MCF 10A (cell line): ENCODE measurements at places on chromosomes 12 and 14.

DNA sequence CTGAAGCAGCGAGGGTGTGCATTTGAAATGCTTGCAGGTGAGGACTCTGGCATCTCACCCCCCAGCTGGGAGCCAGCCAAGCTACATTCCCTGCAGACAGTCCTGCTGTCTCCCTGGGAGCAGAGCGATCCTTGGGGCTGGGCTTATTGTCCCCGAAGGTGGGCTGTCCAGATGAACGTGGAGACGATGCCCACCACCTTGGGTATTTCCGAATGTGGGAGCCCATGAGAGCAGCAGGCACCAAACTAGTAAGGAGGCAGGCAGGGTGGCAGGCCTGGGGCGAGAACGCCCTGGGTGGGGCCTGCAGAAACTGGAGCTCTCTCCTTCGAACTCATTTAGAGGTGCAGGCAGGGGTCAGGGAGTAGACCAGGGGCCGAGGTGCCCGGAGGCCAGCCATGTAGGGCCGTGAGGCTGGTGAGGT is 18.5 kb downstream of the ZBTB42 start:
- no peak for DNase-seq

- DNase-seq: peak; percentile 74
These were observed 8.5 kb upstream of the SYNE3 start for GRCh38 chr14:95524706-95525512.

DNA sequence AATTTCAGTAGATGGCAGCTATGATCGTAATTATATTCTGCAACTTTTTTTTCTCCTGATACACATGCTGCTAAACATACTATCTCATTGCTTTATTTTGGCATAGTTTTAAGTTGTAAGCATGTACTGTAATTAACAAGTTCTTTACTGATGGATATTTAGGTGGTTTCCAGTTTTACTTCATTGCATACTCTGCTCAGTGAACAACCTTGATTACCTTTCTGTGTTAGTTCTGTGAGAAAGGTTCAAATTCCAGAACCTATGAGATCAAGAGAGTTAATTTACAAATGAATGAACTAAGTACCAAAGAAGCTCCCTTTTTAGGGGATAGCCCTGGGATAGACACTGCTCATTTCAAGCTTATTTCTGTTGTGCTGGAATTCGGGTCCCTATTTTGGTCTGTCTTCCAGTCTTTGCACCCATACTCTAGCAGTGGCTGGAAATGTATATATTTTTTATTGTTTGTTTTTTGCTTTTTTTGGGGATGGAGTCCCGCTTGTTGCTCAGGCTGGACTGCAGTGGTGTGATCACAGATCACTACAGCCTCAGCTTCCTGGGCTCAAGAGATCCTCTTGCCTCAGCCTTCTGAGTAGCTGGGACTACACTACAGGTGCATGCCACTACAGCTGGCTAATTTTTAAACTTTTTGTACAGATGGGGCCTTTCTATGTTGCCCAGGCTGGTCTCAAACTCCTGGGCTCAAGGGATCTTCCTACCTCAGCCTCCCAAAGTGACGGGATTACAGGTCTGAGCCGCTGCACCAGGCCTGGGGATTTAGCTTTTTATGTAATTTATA is 10.6 kb downstream of the PAPOLA start:
- DNase-seq: no peak

DNA sequence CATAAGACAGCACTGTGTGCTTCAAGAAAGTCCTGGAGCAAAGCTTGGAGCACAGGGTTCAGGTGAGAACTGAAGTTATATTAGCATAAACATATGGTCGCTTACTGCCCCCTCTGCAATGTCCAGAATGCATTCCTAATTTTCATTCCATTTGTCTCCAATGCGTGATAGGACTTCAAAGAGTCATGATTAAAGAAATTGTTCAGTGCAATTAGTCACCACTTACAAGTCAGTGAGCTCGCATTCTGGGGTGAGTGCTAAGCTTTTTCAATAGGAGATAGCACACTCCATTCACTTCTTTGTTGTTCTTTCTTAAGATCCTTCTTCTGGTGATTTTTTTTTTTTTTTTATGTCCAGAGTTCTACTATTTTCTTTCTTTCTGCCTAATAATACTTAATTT is 398.4 kb downstream of the SYT1 start:
- DNase-seq: peak; percentile 11

- peak; percentile 45 for DNase-seq
These were observed 1354.8 kb downstream of the LRFN5 start for GRCh38 chr14:42961509-42961908.

- DNase-seq: no peak
These were observed 635.8 kb upstream of the FOXG1 start for GRCh38 chr14:28130610-28131284.

DNA sequence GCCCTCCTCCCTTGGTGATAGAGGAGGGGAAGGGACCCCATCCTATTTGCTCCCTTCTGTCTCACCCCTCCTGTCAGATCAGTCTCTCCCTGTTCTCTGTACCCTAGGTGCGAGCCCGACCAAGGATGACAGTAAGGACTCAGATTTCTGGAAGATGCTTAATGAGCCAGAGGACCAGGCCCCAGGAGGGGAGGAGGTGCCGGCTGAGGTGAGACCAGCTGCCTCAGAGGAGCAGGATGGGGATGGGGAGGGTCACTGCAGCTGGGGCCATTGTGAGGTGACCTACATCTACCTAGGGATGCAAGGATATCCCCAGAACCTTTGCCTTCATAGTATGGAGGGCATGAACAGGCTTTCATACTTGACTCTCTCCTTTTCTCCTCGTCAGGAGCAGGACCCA is 22.2 kb downstream of the AGAP2 start:
- no peak for DNase-seq

DNA sequence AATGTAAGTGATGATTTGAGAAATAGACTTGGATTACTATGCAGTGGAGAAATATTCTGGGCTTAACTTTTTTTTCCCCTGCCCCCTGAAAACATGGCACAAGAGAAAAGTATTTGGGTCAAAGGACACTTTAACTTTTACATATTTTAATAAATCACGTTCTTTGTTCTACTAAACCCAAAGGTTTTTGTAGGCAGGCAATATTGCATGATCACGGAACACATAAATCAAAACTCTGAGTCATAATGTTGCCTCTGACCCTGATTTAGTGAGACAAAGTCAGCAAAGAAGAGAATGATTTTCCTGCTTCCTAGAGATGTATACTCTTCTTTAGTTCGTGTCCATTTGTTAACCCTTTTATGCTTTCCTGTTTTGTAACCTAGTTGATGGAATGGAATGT is 38.0 kb downstream of the ABCD2 start:
- peak; percentile 63 for DNase-seq

- no peak for DNase-seq
These were observed 5.1 kb downstream of the ANKRD9 start for GRCh38 chr14:102504328-102504999.

DNA sequence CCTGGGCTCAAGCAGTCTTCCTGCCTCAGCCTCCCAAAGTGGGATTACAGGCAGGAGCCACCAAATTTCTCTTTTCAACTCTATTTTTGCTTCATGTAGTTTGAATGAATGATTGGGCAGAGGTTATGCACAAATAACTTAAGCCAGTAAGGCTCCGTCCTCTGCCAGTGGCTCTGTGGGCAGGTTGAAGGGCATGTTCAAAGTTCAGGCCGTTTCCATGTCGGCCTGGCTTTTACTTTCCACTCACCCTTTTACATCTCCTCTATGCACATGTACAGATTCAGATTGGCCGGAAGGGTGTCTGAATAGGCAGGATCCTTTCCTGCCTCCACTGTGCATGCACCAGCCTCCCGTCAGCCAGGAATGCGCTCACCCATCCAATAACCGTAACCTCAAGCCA is 132.3 kb downstream of the EML1 start:
- no peak for DNase-seq

DNA sequence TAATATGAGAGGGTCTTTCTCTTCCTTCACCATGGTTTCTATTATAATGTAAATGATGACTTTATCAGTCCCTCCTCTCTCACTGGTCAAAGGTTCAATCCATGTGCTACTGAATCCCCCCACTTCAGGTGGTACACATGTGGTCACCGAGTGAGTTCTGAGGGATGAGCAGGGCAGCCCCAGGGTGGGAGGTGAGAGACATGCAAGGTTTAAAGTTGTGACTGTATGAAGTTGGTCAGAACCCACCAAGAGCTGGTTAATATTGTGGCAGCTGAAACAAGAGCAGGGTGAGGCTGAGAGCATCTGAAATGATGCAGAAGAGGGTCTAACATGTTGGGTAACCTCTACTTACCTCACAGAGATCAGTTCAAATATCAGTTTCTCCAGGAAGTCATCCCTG is 444.7 kb upstream of the FBXO33 start:
- DNase-seq: no peak

GRCh38 chr12:9604287-9604686 is 3.4 kb downstream of the KLRB1 start:
- DNase-seq: no peak

DNA sequence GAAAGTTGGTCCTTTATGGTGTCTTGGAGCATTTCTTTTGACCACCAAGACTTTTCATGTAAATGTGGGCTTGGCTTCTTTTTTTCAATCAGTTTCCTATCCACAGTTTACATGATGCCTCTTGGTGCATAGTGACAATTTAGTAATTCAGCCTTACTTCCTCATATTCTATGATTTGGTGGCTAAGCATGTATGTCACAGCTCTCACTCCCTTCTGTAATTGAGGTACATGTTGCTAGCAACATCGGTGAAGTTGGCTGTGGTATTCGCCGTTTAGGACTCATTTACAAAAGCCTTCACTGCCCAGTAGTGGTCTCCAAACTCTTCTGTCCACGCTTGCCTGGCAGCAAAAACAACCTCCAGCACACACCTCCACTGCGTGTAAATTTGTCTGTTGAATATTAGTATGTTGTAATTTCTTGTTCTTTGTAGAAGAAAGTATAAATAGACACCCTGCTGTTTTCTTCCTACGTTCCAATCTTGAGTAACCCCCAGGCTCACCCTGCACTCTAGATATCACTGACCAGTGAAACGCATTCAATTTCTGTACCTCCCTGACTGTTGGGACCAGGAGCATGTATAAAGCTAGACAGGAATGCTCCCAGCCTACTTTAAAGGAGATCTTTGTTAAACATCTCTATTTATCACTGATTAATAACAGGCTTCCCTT is 90.4 kb downstream of the PPP2R5C start:
- DNase-seq: no peak

- peak; percentile 79 for DNase-seq
These were observed at the start of the genes CPSF2 and NDUFB1 for GRCh38 chr14:92121670-92122350. Gene CPSF2, plus strand, starts transcription at chr14:92121969. Its CDS starts 9,016 bp downstream, at chr14:92130985. Gene NDUFB1, minus strand, starts transcription at chr14:92121706. Its CDS starts 4,069 bp downstream, at chr14:92117637.

DNA sequence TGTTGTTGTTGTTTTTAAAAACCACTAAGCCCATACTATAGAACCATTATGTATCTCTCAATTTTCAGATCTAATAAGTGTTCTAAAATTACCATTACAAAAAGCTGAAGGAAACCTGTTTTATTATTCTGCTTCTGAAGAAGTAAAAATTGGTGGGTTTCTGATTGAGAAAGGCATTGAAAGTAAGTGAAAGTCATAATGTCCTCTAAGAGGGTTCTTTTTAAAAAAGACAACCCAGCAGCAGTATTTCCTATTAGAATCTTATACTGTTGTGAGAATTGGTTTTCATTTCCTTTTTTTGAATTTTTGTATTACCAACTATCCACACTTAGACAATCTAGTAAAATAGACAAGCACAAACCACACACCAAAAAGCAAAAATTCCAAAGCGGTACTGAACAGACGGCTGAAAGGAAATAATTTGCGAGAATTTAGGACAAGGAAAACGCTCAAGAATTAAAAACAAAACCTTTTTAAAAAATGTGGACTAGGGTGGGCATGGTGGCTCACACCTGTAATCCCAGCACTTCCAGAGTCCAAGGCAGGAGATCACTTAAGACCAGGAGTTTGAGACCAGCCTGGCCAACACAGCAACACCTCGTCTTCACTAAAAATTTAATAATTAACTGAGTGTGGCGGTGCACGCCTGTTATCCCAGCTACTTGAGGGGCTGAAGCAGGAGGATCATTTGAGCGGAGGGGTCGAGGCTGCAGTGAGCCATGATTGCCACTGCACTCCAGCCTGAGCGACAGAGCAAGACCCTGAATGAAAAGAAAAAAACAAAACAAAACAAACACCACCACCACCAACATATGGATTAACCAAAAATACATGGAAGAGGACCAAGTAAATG is 66.7 kb upstream of the AP4S1 start:
- DNase-seq: no peak

DNA sequence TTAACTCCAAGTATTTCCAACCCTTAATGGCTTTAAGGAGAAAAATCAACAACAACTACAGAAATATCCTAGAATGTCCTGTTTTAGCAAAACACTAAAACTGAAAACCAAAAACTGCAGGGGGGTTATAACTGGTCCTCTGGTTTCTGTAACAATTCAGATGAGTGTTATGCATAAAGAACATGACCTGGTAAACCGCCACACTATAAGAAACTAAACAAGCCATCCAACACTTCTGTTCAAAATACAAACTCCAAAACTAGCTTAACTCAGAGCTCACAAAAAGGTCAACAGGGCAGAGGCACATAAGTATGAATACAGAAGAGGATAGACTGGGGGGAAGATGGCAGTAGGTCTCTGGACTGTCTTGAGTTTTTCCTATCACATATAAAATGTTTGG is 38.0 kb downstream of the HECTD4 start:
- no peak for DNase-seq

DNA sequence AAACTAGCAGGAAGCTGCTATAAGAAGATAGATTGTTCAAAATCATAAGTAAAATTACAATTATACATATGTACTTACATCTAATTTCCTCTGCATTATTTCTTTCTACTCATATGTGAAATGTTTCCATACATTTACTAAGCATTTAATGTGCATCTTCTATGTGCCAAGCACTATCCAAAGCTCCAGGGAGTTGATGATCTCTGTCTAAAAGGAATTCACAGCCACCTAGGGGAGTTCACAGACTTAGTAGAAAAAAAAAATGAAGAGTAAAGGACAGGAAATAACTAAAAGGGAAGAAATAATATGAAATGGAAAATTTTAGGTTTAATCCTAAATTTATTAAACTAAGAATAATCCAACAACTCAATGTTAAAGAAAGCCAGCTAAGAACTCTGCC is 91.7 kb downstream of the EFCAB11 start:
- DNase-seq: no peak

GRCh38 chr12:23855813-23856212 is 93.7 kb downstream of the SOX5 start:
- no peak for DNase-seq

DNA sequence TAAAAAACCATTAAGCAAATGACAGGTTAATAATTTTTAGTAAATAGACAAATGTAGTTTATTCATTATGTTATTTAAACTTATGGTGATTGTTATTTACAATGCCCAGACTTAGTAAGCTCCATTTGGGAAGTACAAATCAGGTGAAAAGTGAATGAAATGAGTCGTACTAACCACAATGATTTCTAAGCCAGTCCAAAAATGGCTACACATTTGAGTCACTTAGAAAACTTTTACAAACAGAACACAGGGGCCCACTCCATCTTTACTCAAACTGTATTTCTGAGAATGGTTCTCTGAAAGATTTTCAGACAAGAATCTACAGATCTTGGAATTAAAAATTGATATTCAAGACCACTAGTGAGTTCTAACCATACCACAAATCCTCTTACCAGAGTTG is 653.3 kb upstream of the MIS18BP1 start:
- DNase-seq: no peak

GRCh38 chr12:84757978-84758377 is 154.6 kb downstream of the SLC6A15 start:
- DNase-seq: peak; percentile 35

GRCh38 chr12:51373187-51373586 is 18.0 kb downstream of the GALNT6 start:
- DNase-seq: no peak
